EL (cell line): ENCODE measurements at places on chromosomes 7 and 10.

- peak; percentile 90 for DNase-seq
These were observed 574 bp upstream of the IL6 start for GRCh38 chr7:22726345-22726906.

GRCh38 chr10:102814873-102815661, 22.1 kb downstream of the CYP17A1 start:
- DNase-seq: peak; percentile 44

- no peak for DNase-seq
These were observed 1.1 kb downstream of the SFMBT2 start for GRCh38 chr10:7409732-7410168.

DNA sequence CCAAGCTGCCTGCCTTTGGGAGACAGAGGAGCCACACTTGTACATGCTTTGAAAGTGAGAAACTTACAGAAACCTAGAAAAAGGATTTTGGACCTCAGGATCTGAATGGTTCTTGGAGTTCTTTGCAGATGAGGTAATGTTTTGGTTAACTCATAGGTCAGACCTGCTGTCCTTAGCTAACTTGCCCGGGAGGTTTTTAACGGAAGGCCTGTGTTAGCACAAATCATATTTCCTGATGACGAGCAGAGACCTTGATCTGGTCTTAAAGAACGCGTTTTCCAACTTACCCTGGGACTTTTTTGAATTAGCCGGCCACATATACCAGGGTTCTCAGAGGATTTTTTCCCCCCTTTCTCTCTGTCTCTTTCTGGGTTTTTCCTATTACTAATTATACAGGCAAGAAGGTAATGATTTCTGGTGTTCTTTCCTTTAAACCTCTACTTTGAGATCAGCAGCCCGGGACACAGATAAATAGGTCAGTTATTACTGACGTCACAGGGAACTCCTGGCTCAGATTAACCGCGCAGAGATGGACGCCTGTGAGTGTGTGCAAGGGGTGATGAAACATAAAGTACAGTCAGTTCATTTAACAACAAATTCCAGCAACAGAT, 101.7 kb upstream of the KLF6 start:
- peak; percentile 97 for DNase-seq

DNA sequence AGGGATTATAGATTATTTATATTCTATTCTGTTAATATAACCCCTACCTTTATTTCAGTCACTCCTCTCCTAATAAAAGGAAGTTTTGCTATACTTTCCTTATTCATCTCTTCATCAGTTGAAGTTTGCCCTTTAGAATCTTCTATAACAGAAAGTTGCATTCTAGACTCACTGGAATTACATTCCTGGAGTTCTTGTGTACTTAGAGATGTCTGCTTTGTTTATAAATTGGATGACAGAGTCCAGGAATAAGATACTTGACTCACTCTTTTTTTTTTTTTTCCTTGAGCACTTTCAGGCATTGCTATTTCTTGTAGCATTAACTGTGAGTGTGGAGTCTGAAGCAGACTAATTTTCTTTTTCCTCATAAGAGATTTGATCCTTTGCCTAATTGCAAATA, 640.8 kb downstream of the XPNPEP1 start:
- peak; percentile 82 for DNase-seq

GRCh38 chr10:113613977-113614690, 49.7 kb downstream of the NRAP start:
- DNase-seq: no peak

- DNase-seq: no peak
These were observed 131.1 kb upstream of the PTPRZ1 start for GRCh38 chr7:121741896-121742295.

DNA sequence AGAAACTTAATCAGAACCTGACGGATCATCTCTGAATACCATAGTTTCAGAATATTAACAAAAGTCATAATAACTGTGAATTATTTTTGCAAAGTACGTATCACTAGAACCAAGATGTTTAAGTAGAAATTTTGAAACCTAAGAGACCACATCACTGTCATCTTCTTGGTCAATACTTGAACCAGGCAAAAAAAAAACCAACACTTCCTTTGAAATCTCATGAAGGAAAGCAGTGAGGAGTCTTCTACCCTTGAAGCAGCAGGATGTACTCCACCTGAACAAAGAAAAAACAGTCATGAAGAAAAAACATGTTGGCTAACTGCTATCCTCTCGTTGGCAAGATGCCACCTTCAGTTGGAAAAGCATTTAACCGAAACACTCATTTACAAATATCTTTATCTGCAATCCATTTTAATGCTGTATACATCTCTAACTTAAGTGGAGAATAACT, 82.4 kb downstream of the SRPK2 start:
- DNase-seq: no peak

DNA sequence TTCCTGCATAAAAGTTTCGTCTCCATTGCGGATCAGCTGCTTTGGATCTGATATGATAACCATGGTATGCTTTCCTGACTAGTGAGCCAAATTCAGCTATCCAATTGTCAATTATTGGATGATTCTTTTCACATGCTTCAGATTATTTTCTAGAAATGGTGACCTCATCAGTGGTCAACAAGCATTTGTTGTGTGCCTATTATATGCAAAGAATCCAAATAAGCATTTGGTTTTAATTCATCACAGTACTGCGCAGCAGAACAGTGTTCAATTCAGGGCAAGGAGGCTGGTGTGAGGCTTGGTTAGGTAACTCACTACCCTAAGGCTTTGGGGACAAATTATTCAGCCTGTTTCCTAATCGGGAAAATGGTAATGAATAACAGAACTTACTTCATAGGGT, 200.5 kb downstream of the SKAP2 start:
- no peak for DNase-seq

DNA sequence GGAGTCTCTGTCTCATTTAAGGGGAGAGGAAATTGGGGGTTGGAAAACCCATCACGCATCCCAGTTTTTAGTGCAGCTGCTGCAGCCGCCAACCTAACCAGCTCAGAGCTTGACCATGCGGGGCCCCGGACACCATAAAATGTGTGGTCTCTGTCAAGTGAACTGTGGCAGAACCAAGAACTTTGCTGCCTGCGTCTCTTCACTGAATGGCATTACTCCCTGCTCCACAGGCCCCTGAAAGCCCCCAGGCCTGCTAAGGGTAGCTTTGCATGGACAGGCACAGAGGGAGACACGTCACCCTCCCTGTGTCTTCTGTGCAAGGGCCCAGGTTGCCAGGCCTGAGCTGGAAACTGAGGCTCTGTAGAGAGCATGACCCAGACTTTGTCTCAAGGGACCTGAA, 144.6 kb upstream of the GPR26 start:
- DNase-seq: no peak
